NCI-H748 treated with DMSO at 0.1 percent for 48 hours (cell line): ENCODE measurements at places on chromosomes 2 and 18.

DNA sequence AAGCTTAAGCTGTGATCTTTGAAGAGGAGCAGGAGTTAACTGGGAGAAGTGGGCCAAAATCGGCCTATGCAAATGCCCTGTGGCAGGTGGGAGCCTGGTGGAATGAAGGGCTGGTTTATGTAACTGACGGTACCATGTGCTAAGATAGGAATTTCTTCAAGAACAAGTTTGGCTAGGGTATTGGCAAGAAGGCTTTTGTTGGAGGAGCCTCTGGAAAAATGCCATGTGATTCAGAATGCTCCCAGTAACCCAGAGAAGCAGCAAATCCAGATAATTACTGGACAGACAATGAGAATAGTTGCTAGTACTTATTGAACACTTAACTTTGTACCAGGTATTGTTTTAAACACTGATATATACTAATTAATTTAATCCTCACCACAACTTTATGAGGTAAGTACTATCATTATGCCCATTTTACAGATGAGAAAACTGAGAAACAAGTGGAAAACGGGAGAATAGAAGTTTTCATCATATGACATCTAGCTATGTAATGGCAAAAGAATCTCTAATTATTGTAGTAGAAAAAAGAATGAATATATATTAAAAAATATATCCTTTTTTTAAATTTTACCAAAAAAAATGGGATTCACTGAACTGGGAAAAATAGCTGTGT lies 9.1 kb upstream of the FAM124B start:
- no peak for DNase-seq

GRCh38 chr18:54035927-54036326 lies 188.5 kb downstream of the MBD2 start:
- DNase-seq, result no peak

GRCh38 chr2:234558642-234559041 lies 61.8 kb upstream of the ARL4C start:
- DNase-seq, result no peak

DNA sequence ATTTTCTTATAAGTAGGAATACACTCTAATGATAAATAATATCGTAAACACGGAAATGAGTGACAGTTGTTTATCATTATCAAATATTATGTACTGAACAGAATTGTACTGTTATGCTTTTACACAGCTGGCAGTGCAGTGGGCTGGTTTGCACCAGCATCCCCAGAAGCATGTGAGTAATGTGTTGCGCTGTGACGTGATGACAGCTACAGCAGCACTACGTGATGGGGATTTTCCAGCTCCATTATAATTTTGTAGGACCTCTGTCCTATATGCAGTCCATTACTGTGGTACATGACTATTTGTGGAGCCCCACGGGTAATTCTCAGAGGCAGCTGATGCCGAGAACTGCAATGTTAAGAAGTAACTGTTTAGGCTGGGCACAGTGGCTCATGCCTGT lies 77.3 kb upstream of the ATG16L1 start:
- DNase-seq, result no peak

DNA sequence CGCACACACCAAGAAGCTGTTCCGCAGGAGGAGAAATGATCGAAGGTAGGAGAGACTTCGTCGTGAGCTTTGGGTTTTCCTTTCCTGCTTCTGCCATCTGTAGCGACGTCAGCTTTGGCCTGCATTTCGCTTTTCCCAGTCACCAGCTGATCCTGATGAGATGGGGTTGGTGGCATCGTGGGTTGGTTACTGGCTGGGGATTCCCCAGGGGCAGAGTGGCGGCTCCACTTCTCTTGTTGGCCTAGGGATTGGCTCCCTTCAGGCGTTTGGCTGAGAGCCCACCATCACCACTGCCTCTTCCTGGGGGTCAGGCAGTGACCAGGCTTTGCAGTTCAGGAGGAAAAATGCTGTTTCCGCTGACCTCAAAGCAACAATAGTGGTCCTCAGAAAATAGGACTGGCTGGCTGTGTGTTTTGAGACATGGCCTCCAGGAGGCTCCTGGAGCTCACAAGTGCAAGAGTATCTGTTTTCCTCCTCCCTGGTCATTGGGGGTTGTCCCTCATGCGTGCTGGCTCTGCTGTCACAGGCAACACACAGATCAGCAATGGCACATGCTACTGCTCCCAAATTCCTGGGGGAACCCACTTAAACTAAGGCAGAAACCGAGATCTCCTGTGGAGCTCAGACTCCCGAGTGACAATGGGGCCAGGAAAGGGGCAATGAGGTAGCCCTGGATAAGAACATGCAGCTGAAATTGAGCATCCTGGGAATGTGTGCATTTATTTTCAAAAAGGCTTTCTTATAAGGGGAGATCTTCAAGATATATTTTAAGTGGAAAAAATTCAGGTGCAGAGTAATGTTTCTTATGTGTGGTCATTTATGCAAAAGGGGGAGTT lies 173.0 kb downstream of the CTIF start:
- DNase-seq, result no peak

- no peak for DNase-seq
Measured at GRCh38 chr2:217332417-217332791, 472.5 kb upstream of the TNP1 start.

DNA sequence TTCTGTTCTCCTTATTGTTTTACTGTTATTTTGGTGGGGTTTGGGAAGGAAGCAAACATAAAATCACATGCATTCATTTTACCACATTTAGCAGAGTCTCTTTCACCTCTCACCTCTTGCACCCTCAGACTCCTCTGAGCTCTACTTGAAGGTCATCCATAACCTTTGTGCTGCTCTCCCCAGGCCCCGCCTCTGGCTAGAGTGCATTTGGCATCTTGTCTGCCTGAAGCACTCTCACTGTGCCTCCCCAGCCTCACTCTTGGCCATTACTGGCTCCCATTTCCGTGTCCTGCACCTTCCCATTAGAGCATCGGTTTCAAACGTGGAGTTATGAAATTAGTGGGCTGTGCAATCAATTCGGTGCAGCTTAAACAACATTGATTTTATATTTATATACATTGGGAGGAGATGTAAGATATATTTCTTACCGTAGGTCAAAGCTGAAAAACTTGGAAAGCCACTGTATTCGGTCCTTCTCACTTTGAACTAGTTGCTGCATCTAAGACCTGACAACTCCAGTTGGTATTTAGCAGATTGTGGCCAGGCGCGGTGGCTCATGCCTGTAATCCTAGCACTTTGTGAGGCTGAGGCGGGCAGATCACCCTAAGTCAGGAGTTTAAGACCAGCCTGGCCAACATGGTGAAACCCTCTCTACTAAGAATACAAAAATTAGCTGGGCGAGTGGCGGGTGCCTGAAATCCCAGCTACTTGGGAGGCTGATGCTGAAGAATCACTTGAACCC lies 6.9 kb upstream of the ZFAND2B start:
- no peak for DNase-seq

DNA sequence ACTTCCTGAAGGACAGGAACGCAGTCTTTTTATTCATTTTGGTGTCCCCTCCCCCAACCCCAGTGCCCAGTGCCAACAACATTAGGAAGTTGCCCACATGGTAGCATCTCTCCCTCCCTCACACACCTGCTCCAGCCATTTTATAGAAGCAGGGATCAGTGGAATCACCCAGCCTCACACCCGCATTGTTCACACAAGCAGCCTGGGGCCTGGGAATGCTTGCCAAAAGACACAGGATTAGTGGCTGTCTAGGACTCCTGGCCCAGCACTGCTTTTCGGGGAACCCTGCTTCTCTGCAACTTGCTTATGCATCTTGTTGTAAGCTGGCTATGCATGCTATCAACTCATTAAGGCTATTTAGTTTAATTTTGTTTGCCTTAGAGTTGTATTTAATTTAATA lies 17.9 kb downstream of the TMEM37 start:
- DNase-seq, result no peak

GRCh38 chr18:31042406-31043181 lies at the start of gene DSC3:
Gene DSC3 (minus strand): TSS chr18:31042742. CDS start chr18:31042660, 82 bp downstream.
- peak; percentile 27 for DNase-seq

DNA sequence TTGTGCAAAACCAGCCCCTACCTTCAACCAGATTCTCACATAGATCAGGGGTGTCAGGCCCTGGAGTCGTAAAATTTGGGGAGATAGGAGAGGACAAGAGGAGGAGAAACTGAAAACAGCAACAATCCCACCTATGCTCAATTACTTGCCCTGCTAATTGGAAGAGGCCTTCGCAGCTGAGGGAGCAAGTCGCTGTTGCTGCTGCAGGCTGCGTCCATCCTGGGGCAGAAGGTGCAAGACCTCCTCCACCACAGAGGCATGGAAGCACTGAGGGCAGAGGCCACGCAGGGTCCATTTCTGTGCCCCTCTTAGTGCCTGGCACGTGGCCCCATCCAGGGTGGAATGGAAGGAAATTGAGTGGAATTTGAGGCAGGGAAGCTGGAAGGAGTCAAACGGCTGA lies 36.5 kb downstream of the CNGA3 start:
- DNase-seq, result no peak

GRCh38 chr2:84526562-84526961 lies 10.3 kb downstream of the DNAH6 start:
- no peak for DNase-seq

DNA sequence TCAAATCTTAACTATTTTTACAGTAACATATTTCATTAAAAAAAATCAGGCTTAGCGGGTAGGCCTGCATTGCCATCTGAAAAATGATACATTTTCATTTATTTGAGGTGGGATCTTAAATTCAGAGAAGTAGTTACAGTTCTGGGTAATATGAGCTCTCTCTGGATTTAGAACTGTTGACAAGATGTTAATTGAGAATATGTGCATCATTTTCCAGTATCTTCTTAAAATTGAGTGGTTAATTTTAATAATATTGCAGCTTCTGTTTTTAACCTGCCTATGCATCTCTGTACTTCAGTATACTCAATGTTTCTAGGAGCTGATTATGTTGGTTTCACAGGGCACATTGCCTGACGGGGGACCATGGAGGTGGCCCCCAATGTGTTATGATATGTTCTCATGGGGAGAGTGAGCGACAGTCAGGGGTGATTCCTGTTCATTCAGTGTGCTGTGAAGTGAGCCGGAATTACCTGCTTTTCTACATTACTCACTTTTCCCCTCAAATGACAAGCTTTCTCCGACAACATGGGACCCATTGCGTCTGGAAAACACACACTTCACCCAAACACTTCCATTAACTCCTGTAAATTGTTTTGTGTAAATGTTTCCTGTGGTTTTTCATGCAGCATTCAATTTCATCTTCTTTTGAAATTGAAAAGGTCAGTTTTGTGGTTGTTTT lies 406.2 kb downstream of the MTX2 start:
- DNase-seq, result peak; percentile 73

DNA sequence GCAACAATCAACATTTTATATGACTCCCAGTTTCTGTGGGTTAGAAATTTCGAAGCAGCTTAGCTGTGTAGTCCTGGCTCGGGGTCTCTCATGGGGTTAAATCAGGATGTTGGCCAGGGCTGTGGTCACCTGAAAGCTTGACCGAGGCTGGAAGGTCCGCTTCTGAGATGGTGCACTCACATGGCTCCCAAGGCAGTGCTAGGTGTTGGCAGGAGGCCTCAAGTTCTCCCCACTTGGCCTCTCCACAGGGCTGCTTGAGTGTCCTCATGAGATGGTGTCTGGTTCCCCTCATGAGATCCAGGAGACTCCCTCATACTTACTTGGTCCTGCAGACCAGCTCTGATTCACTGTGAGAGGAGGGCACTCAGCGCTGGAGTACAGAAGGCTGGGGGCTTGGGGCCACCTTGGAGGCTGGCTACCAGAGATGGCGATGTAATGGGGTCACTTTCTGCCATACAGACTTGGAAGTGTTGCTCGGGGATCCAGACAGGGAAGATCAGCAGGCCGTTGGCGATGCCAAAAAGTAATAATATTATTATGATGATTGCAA lies 98.8 kb downstream of the INHBB start:
- DNase-seq, result no peak

DNA sequence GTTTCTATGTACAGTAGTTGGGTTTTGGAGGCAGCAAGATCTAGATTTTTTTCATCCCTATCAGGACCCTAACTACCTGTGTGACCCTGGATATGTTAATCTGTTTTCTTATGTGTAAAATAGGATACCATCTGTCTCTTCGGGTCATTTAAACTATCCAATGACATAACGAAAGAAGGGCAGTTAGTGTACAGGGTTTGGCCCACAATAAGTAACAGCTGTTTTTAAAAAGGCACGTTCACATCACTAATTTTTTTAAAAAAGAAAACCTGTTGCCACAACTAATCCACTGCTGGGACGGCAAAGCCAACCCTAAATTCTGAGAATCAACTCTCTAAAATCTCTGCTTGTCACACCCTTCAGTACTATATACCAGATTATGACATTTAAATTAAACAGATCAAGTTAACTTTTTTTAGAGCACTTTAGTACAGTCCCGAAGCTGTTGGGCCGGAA lies 869 bp downstream of the USP40 start:
- DNase-seq, result no peak

- no peak for DNase-seq
Measured at GRCh38 chr2:20205069-20205468, 19.9 kb downstream of the SDC1 start.

- DNase-seq, result no peak
Measured at GRCh38 chr2:86006524-86006923, 99.2 kb downstream of the POLR1A start.

GRCh38 chr2:169824373-169825333 lies at the start of gene METTL5:
Gene METTL5 (minus strand): TSS chr2:169824905. CDS start chr2:169824597, 308 bp downstream.
- peak; percentile 52 for DNase-seq

DNA sequence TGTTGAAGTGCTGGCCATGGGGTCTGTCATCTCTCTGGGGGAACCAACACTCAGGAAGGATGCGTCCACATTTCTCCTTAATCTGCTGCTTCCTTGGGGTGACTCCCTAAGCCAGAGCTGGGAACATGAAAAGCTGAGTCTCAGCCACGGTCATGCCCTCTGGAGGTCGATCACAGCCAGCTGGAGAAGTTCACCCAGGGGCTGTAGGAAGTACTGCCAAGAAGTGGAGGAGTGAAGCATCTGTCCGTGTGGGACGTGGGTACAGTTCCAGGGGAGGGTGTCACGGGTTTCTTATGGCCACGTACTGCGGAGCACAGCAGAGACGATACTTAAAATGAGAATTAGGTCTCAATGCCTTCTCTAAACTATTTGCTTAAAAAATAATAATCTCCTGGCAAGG lies 42.4 kb upstream of the IGFBP2 start:
- DNase-seq, result no peak

- no peak for DNase-seq
Measured at GRCh38 chr2:239226677-239227581, 173.9 kb downstream of the HDAC4 start.

DNA sequence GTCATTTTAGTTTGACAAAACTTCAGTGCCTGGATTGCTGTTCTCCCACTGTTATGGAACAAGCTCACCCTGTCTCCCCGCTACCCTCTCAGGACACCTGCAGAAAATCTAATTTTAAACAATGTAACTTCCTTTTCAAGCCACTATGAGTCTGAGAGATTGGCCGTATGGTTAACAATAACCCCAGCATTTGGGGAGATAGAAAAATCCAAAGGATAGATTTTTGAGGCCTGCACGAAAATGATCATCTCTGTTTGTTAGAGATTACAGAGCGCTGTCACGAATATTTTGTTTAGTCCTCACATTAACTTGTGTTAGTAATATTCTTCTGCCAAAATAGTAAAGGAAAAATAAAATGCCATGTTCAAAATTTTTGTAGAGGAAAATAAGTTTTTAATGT lies 24.7 kb downstream of the CAB39 start:
- no peak for DNase-seq

GRCh38 chr18:1392046-1392445 lies 487.4 kb downstream of the ADCYAP1 start:
- no peak for DNase-seq
